Gastroesophageal sphincter (tissue), 4 donors: ENCODE measurements at places on chromosomes 3 and 15.
A peak's percentile ranks its signal among the peaks of the same experiment; 100 is the strongest.

DNA sequence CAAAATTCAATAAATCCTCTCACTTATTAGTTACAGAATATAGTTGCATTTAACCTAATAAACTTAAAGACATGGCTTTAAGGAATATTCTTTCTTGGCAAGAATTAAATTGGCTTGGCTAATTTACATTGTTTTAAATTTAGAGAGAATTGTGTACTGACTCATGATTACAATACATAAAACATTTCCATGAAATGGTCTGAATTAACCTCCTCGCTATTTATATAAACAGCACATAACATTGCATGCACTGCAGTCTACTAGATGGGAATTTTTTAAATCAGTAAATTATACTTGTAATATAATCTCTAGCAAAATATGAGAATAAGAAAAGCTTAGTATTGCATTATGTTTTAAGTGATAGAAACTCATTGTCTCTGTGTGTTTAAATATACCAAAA lies 268.9 kb downstream of the SHOX2 start:
- ATAC-seq: no peak

DNA sequence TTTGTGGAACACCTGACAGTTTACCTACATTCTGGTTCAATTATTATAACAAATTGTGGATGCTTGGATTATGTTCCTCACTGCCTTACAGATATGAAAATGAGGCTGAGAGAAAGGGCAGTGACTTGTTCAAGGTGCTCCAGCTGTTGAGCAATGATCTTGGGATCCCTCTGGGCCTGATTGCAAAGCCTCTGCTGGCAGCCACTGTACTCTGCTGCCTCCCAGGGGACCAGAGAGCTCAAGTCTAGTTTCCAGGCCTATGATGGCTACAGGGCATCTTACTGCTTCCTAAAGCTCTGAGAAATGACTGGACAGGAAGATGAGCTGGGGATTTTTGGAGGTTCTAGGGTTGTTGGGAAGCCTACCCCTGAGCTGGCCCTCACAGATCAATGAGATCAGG lies 2.3 kb upstream of the SHC4 start:
- ATAC-seq: no peak

DNA sequence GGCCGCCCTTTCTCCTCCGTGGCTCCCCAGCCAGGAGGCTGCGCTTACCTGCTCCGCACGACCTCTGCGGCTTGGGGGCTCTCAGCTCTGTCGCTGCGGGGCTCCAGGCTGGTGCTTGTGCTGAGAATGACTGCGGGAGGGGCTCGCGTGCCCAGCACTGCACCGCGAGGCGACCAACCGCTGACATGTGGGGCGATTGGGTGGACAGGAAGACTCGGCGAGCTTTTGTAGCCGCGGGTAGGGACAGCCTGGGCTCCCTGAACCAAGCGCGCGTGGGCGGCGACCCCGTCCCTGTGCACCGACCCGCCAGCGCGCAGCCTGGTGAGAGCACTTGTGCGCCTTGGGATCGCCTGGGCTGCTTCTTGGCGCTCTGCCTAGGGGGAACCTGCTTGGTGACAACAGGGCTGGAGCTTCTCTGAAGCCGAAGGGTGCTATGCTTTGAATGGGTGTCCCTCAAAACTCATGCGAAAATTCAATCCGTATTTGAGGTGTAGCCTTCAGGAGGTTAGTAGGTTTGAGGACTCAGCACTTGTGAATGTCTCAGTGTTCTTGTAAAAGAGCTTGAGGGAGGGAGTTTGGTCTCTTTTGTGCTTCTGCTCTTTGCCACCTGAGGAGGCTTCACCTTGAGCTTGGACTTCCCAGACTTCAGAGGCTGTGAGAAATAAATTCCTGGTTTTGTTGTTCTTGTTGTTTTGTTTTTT lies 50.4 kb downstream of the IL12A start:
- peak; percentile 32 for ATAC-seq

DNA sequence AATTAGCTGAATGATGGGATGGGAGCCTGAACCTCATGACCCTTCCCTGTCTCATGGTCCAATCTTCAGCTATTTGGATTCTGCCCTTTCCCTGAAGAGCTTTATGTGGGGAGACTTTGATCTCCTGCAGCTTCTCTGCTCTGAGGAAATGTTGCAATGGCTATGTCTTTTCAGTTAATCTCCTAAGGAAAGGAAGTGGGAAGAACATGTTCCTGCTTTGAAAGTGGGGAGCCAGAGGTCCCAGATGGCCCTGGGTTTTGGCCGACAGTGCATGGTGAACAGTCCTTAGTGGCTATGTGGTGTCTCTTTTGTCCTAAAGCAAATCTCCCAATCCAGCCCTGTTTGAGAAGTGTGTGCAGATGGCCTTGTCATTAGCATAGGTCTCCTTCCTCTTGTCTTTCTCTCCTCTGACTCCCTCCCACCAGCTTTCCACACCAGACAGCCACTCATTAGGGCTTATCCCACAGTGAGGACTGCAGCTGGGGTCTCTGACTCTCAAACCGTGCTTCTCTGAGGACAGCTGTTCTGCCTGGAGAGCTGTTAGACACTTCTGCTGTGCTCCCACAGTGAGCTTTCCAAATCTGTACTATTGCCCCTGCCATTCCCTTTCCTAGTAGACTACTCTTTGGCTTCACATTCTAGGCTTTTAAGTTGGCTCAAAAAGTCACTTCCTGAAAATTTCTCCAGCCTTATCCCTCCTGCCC lies 365.8 kb upstream of the UMPS start:
- no peak for ATAC-seq

GRCh38 chr3:128084675-128085021 lies 32.4 kb downstream of the SEC61A1 start:
- no peak for ATAC-seq

- ATAC-seq: no peak
Observed at GRCh38 chr3:24541935-24542334, 47.3 kb upstream of the THRB start.

GRCh38 chr3:18127859-18128681 lies 297.1 kb downstream of the SATB1 start:
- no peak for ATAC-seq

DNA sequence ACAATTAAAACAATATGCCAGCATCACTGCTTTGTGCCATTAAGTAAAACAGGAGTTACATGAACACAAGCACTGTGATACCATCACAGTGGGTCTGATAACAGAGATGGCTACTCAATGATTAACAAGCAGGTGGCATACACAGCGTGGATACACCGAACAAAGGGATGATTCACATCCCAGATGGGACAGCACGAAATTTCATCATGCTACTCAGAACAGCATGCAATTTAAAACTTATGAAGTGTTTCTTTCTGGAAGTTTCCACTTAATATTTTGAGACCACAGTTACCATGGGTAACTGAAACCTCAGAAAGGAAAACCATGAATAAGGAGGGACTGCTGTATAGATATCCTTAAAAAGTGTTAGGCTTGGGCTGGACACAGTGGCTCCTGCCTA lies 44.5 kb downstream of the SLC24A1 start:
- ATAC-seq: no peak

GRCh38 chr3:73098873-73099272 lies 37.4 kb downstream of the EBLN2 start:
- no peak for ATAC-seq

DNA sequence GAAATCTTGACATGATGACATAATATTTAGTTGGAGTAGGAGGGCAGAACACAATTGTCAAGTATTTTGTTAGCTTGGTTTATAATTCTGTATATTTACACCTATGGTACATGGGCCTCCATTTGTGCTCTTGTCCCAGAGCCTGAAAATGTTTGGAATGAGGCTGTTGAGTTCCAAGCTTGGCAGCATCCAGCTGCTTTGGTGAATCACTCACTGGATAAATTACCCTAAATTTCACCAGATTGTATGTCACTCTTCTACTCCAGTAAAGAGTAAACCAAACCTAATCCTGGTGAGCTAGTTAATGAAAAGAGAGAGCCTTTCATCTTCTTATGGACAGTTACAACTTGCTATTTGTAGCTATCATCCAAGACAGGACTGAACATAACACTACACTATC lies 928.7 kb downstream of the DIPK2A start:
- ATAC-seq: no peak

GRCh38 chr3:75260-75659 lies 121.3 kb upstream of the CHL1 start:
- ATAC-seq: peak; percentile 48

DNA sequence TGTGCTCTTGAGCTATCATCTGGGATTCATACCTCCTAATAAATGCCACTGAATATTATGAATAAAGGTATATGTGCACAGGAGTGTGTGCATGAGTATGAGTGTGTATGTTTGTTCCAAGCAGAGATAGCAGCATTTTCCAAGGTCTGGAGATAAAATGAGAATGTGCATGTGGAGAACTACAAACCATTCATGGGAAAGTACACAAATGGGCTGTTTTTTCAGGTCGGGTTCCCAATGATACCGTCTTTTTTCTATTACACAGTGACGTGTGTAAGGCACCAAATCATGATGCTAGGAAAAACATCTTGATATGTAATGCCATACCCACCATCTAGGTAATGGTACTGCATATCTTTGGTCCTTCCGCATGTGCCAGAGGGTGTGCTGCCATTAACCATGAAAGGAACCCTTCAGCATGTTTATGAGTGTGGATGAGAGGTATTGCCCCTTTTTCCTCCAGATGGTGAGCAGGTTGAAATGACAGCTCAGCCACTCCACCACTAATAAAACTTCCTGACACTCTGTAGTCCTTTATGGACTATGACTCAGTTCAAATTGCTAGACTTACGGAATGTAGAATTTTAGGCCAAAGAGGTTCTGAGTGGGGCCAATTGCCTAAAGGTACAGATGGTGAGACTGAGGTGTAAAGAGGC lies 36.4 kb upstream of the COPB2 start:
- no peak for ATAC-seq

DNA sequence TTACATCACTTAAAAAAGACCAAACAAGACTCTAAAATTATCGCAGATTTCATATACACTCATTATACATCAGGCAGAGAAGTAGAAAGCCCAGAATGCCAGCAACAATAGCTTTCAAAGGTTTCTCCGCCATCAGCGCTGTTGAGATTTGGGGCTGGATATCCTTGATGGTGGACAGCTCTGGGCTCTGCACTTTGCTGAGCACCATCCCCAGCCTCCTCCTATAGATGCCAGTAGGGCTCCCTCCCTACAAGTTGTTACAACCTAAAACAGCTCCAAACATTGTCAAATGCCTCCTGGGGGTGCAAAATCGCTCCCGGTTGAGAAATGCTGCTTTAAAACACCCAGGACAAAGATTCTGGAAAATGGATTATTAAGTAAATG lies 73.5 kb downstream of the ATP10A start:
- peak; percentile 39 for ATAC-seq

- peak; percentile 85 for ATAC-seq
Observed at GRCh38 chr3:46970391-46971091, 6.0 kb downstream of the CCDC12 start.

- peak; percentile 24 for ATAC-seq
Observed at GRCh38 chr15:70762469-70763119, 764 bp downstream of the UACA start.

- no peak for ATAC-seq
Observed at GRCh38 chr15:95409626-95410310, 920.7 kb upstream of the NR2F2 start.

GRCh38 chr15:53251996-53252395 lies 461.9 kb upstream of the ONECUT1 start:
- no peak for ATAC-seq

DNA sequence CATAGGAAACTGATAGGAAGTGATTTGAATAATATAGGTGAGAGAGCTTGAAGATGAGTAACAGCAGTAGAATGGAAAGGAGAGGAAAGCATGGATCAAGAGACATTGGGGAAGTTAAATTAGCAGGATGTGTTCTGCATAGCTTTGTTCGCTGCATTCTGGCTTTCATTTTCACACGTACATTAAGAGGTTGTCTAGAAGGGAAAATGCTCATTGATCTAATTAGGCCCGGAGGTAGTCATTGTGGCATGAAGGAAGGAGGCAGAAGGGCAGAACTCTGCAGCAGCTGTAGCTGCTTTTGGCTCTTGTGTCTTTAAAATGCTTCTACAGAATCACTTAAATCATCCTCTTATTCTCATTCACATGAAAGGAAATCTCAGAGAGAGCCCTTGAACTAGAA lies 40.3 kb downstream of the KCNAB1 start:
- ATAC-seq: no peak

- ATAC-seq: no peak
Observed at GRCh38 chr15:76465728-76466127, 129.2 kb downstream of the ISL2 start.

- no peak for ATAC-seq
Observed at GRCh38 chr3:54916732-54917131, 11.1 kb downstream of the LRTM1 start.

DNA sequence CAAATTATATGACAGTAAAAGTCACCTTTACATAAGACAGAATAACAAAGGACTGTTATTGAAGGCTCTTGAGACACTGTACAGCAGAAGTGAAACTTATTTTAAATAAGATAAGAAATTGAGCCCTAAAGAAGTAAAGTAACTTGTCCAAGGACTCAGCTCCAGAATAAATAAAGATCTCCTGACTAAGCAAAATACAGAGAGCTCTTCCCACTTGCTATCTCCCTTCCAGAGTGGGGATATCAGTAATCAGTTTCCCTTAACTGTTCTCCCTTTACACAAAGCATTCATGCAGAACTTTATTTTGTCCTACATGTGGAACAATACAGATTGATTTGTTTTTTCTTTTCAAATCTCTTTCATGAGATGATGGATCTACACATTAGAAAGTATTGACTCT lies 129.5 kb upstream of the BHLHE40 start:
- ATAC-seq: no peak

GRCh38 chr3:18474202-18474601 lies 49.1 kb upstream of the SATB1 start:
- ATAC-seq: no peak

- ATAC-seq: no peak
Observed at GRCh38 chr3:115766587-115767482, 143.5 kb downstream of the GAP43 start.
